ENCODE measurements at places on chromosomes 4 and X.
A peak's percentile ranks its signal among the peaks of the same experiment; 100 is the strongest.

DNA sequence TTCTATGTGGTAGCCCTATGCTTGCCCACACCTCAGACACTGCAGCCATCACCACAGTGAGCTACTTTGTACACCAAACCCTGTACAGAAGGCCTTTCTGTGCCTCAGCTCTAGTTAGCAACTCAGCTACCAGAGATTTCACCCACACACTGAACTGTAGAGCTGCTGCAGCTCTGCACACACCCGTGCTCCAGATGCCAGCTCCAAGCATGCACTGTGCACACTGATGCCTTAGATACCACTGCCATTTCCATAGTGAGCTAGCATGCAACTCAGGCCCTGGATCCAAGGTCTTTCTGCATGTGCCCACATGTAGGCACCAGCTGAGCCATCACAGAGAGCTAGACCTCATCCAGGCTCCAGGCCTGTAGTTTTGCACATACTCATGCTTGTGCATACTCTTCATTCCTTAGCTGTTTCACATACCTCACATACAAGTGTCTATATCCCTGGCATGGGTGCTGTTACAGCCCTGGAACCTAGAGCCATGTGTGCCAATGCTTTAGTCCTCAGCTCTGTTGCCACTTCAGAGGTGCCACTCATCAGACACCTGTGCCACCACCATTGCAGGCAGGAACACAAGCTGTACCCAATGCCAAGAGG is 423.5 kb upstream of the NDST3 start:
- no peak for DNase-seq

DNA sequence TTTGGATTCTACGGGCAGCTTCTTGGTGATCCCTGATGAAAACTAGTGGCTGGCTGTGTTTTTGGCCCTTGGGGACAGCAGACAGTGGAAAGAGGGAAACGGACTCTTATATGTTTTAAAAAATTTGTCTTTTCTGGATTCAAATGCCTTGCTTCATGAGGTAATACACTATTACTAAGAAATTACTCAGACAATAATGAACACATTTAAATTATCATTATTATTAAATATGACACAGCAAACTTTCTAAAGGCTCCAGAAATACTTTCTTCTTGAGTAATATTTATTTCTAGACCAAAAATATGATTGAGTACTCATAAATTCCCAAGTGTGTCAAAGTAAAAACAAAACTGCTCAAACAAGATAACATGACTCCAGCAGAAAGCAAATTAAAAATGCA is 520.7 kb upstream of the AADAT start:
- peak; percentile 11 for DNase-seq

- no peak for DNase-seq
Measured at GRCh38 chrX:37684973-37685372, 618 bp upstream of the XK start.

GRCh38 chrX:47482065-47482511 is 934 bp downstream of the ZNF41 start:
- DNase-seq: no peak

DNA sequence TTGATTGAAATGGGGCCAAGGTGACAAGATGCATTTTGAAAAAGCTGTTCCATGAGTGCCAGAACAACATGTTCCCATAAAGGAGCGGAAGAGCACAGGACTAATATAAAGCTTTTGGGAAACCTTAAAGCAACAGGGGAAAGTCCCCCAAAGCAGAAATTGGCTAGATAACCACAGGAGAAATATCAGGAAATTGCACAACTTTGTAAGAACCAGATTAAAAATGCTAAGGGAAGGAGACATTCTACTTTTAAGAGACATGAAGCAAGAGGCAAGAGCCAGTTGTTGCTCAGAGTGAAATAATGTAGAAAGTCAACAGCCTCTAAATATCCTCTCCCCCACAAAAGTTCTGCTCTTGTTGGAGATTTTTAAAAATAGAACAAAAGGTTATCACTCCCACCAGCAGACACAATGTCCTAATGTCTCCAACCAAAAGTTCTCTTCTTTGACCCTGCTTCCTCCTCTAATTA is 85.2 kb upstream of the LNX1 start:
- peak; percentile 18 for DNase-seq

DNA sequence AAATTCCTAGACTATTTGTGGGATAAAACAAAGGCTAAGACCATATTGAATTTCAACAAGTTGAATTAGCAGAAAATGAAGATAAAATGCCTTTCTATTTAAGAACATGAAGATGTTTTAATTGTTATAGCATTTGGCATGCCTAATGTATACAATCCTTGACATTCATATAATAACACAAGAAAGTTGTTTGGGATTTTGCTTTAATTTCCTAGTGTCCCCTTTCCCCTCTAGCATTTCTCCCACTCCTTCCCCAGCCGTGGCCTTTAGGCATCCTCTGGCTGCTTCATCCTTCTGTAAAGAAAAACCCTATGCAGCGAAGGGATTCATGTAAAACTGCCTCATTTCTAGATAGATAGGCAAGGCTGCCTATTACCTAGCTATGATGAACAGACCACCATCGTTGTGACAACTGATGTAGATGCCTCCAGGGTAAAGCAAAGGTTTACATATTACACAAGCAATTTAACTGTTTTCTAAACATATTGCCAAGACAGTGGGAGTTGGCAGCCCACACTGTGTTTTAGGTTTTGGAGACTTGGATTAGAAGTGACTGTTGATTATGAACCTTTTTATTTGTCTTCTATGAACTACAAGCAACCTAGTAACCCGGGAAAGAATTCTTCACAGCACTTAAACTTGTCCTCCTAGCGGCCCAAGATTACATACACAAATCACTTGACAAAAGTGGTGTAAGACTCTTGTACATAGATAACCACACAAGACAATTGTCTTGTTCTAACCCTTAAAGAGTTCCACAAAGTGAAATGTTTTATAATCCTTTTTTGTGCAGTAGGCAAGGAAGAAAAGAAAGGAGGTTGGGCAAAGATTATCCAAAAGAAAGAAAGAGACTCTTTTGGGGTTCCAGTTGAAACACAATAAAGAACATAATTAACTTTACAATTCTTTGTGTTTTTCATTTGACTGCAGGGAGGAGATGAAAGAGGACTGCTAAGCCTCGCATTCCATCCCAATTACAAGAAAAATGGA is 59.9 kb downstream of the HHIP start:
- no peak for DNase-seq

GRCh38 chrX:155767876-155768769 is 113.0 kb upstream of the VAMP7 start:
- peak; percentile 52 for DNase-seq

DNA sequence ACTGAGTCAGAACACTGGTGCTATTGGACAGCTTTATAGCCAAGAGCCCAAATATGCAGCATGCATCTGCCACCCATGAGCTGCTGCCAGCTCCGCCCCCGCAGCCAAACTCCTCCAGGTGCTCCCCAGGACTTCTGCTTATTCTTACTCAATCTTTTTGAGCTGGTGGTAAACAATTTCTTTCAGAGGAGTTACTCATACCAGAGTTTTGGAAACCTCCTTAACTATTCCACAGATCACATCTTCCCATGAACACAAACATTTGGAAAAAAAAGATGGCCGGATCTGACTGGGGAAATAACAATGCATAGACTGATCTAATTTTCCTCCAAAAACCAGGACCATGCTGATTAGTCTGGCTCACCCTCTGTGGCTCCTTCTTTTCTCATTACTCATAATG is 399.9 kb downstream of the GPM6A start:
- peak; percentile 50 for DNase-seq

GRCh38 chr4:185017964-185018772 is at the start of gene HELT:
Gene HELT (plus strand): TSS chr4:185018490. CDS start chr4:185018929, 439 bp downstream.
- DNase-seq: no peak

DNA sequence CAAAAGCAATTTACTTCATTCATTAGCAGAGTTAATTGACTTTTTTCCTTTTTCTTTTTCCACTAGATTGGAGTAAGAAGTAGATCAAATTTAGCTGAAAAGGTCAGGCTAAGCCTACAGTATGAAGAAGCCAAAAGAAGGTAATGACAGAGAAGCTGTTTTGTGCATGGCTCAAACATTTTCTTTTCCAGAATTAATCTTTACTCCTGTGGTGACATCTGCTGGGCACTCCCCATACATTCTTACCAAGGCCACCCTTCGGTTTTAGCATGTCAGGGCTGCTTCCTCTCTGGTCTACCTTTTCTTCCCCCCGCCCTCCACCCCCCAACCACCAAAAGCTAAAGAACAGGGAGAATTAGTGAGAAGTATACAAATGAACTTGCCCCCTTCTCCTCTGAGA is 70.2 kb downstream of the CLDN22 start:
- DNase-seq: peak; percentile 42

DNA sequence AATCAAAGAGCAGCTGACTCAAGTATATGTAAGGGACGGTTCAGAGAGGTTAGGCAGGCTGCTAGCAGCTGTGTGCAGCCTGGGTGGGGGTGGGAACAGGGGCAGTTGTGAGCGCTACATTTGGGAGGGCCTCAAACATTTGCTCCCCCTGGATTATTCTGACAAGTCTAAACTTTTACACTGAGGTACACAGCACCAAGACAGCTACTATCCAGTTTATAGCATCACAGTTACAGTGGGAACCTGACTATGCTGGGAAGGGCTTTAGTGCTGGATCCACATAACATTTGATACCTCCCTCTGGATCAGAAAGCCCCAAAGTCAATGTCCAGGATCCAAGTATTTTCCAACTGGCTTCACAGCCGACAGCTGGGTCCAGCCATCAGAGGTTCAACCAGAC is 55.8 kb upstream of the GIMD1 start:
- no peak for DNase-seq

DNA sequence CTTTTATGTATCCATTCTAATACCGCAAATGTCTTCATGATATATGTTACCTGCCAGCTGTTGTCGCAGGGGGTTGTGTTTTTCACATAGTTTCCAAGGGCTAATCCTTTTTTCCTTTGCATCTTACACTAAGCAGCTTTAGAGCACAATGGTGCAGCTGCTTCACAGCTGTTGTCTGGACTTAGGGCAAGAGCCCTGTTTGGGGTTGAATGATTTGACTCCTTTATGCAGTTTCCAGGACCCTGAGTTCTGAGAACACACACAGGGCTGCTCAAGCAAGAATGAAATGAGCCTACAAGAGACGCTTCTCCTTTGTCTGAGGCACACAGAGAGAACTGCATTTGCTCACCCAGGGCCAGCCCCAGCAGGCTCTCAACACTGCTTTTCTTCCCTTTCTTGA is 20.2 kb downstream of the CCNG2 start:
- no peak for DNase-seq

GRCh38 chr4:7686070-7686870 is 251.5 kb upstream of the PSAPL1 start:
- no peak for DNase-seq

DNA sequence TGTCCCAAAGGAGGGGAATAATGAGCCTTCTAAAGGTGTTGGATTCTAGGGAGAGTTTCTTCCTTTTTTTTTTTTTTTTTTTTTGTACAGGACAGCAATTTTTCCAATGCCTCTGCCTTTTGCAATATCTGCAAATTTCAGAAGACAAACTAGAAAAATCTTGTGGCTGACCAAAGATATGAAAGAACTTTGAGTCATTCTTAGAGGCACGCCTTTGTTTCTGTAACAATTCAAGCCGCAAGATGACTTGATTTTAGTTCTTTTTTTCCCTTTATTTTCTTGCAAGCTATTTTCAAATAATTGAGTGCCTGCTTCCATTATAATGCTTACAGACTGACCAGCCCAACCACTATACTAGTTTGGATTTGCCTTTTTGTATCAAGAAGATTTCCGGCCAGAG is 47.6 kb upstream of the UXT start:
- DNase-seq: peak; percentile 13

DNA sequence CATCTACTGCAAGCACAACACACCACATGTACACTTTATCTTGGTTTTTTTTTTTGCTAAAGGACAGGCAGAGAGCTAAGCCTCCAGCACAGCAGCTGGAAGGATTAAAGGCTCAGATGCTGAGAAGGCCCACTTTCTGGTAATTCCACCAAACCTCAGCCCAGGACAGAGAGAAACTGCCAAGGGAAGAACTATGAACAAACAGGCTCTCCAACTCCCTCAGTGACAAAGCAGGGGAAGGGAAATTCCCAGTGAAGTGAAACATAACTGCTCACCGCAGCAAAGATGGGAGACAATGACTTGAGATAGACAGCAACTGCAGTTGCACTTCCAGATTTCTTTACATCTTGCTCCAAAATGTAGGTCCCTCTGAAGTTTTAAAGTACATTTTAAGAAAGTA is 4.8 kb downstream of the PROM1 start:
- no peak for DNase-seq

DNA sequence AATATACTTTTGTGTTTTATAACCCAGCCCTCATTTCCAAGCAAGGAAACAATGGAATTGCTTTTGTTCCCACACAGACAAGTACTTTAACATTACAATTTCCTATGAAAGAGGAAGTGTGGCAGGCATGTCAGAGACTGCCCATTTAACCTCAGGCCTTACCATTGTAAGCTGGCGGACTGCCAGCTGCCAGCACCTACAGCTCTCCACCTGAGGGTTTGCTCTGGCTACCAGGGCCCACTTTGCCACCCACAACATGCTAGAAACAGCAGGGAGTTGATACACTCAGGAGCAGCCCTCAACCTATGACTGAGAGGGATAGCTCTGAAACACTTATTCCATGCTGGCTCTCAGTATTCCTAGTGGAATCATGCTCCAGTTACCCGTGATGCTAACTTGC is 152.3 kb upstream of the PRDX4 start:
- DNase-seq: no peak

DNA sequence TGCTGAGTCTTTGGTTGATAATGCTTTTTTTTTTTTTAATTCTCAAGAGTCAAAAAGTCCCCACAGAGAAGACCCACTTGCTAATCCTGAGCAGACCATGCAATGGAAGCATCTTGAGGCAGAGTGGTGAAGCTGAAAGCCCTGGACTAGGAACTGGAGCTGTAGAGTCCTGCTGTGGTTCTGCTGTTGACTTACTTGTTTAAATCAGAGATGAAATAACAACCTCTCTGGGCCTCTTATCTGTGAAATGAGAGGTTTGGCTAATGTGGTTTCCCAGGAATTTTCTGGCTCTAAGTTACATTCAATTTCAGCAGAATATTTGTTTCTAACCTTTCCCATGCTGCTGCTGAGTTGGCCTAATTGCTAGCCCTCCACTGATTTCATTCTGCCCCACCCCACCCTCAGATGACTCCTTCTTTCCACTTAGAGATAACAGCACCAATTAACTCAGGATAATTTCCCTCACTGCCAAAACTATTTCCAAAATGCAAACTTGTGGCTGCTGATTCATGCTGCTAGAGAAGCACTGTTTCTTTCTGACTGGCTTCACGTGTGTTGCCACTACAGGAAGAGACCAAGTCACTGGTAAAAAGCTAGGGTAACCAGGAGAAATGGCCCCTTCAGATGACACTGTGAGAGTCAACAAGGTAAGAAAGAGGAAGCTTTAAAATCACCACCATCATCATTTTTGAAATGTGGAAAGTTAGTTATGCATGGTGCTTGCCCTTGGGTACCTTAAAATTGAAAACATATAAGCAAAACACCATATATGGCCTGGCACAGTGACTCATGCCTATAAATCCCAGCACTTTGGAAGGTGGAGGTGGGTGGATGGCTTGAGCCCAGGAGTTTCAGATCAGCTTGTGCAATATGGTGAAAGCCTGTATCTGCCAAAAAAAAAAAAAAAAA is 326.4 kb downstream of the DCHS2 start:
- DNase-seq: peak; percentile 75

DNA sequence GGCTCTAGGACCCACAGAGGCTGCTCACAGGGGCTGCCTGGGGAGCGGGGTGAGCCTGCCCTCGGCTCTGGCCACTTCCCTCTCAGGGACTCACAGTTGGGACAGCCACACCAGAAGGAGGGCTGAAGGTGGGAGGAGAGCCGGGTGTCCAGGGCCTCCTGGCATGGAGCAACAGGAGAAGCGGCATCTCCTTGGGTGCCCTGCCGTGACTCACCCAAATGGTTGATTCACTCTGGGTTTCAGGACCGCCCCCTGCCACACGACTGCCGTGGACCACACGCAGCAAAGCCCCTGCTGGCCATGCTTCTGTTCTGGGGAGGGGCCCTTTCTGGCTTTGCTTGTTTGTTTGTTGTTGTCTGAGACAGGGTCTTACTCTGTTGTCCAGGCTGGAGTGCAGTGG is 86.0 kb upstream of the AFAP1 start:
- peak; percentile 13 for DNase-seq
